ENCODE measurements at places on chromosomes 12 and 14.

- DNase-seq = no peak
Measured at GRCh38 chr12:59675461-59675860, 79.6 kb downstream of the SLC16A7 start.

- DNase-seq = no peak
Measured at GRCh38 chr12:93804392-93805179, 127.4 kb downstream of the CRADD start.

DNA sequence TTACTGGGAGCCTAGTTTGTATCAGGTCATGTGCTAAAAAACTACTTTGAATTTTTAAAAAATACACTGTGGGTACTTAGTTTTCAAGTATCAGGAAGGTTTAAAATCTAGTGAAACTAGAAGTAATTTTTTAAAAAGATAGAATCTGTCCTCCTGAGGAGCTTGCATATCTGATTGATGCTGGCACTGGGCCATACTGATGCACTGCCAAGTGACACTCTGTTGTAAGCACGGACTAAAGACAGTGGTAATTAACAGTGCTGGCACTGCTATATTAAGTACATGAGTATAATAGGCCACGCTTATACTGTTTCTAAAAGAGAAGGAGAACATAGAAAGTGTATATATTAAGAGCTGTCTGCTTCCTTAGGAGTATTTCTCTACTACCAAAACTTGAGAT, 10.0 kb upstream of the TBC1D30 start:
- no peak for DNase-seq

DNA sequence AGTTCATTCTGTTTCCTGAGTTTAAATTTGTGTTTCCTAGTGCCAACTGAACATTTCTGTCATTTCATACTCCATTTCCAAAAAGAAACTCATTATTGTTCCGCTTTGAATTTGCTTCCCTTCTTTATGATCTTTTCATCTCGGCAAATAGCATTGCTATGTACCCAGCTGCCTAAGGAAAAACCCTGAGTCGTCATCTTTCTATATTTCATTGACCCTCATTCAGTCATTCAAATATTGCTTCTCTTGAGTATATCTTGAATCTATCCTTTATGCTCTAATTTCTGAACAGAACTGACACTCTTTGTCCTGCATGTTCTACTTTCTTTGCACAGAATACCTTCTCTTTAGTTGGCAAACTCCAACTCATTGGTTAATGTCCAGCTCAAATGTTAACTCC, 35.9 kb downstream of the ADIPOR2 start:
- DNase-seq = no peak

GRCh38 chr12:52644078-52644415, 8.0 kb downstream of the KRT2 start:
- DNase-seq = no peak

- DNase-seq = no peak
Measured at GRCh38 chr12:79764641-79765040, 73.9 kb upstream of the PAWR start.

- DNase-seq = no peak
Measured at GRCh38 chr12:19689801-19690472, 250.6 kb downstream of the AEBP2 start.

GRCh38 chr12:20474443-20474842, 106.1 kb downstream of the PDE3A start:
- DNase-seq = no peak

DNA sequence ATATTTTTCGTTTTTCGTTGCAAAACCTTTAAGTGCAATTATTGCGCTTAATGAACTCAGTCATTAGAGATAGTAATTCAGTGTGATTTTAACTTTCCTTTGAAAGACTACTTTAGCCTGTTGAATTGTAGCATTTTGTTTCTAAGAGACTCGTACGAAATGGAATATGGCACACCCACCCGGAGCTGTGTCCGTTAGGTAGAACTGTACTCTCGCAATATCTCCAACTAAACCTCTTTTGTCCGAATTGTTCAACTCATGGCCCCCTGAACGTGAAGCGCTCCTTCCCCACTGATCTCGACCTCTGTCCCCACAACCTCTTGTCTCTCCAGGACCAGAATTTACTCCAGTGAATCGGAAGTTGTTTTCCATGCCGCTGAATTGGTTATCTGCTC, 800 bp downstream of the PCNX4 start:
- no peak for DNase-seq

GRCh38 chr14:104968541-104969401, 9.4 kb downstream of the AHNAK2 start:
- no peak for DNase-seq

DNA sequence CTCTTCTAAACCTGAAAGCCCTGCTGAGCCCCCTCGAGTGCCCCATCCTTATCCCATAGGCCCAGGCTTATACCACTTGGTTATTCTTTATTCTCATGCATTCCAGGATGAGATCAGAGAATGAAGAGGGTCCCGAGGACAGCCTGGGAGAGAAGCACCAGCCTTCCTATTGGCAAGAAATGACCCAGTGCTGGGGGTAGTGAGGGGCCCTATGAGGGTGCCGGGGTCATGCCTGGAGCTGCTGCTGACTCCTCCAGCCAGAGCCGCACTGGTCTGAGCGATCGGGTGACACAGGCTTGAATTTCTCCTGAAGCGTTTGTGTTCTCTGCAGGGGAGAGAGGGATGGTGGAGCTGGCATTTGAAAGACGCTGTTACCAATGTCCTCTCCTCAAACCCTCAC, 18.1 kb downstream of the MORN3 start:
- no peak for DNase-seq
